ENCODE measurements at places on chromosomes 11 and 22.

- no peak for DNase-seq
Observed at GRCh38 chr11:2790568-2790921, 90.8 kb upstream of the KCNQ1OT1 start.

- DNase-seq: no peak
Observed at GRCh38 chr22:39913321-39913720, 12.4 kb downstream of the GRAP2 start.

GRCh38 chr11:8720868-8721608 lies 38.4 kb downstream of the RPL27A start:
- DNase-seq: no peak

DNA sequence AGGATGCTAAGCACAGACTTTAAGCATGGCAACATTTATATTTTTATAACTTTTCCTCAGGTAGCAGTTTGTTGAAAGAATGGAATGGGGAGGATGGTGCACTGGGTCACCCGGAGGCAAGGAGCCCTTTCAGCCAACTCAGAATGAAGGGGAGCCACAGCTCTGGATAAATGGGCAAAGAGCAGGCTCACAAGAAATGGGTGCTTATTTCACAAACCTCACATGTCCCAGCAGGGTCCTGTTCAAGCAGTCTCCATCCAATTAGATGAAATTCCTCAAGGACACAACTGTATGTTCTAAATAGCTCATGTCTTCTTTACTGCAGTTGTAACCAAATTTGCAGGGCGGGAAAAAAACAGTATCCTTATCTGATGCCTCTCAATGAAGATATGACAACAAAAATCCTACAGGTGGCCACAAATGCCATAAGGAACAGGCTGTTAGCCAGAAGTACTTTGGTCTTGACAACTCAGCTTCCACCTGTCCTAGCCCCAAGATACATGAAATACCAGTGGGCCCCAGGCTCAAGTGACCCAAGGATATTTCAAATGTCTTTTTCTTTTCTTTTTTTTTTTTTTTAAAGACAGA lies 48.2 kb downstream of the MAPK1 start:
- no peak for DNase-seq

DNA sequence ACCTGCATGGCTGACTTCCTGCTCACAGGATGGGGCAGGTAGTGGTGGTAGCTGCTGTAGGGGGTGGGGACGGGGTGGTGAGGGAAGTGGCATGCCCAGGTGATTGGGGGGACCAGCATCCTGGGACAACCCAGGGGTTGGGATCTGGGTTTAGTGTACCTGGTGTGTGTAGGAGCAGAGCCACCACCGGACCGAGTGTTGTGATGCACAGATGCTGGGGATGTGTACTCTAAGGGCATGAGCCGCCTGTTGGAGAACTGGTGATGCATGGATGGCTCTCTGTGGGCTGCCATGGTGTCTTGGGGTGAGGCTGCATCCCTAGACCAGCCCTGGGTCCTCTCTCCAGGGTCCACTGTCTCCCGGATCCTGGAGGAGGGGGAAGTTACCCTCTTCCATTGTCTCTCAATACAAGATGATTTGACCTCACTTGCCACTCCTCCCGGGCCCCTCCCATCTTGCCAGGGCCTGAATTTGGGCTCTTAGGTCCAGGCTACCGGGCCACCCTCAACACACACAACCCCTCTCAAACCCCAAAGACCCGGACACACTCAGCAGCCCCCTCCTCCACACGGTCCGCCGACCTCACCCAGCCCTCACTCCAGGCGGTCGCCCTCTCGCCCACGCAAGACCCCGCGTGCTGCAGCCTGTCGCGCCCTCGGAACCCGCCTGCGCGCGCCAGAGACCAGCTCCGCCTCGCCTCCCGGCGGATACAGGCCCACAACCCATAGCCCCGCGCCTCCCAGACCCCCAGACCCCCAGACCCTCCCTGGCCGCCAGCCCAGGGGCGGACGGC lies 619 bp downstream of the LRRC75B start:
- no peak for DNase-seq

DNA sequence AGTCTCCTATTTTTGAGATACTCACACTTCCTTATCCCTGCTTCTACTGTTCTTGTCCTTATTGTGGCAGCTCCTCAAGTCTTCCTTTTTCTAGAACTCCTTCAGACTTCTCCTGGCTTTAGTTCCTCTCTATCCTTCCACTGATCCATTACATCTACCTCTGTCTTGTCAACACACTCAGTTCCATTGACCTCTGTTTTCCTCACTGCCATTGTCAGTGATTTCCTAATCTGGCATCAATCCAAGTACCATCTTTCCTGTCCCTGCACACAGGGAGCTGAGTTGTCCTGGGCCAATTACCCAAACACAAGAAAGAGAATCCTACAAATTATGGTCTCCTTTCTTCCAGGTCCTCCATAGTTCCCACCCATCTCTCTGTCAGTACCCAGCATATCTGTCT lies 27.9 kb upstream of the RIC3 start:
- no peak for DNase-seq

- DNase-seq: no peak
Observed at GRCh38 chr11:82872377-82873150, 27.7 kb downstream of the PRCP start.

DNA sequence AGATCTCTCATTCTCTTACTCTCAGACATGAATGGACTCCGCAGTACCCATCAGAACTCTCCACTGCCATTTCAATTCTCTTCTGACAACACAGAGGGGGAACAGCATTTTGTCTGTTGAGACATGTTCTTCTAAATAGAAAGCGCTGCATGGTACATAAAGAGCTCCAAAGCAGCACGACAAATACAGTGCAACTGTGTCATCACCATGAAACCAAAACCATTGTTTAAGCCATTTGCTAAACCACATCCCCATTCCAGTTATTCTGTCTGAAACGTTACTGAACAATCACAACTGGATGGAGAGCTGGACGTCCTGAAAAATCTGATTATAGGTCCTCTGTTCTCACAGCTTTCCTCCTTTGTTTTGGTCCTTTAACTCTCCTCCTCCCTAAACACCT lies 17.9 kb upstream of the TENM4 start:
- no peak for DNase-seq

DNA sequence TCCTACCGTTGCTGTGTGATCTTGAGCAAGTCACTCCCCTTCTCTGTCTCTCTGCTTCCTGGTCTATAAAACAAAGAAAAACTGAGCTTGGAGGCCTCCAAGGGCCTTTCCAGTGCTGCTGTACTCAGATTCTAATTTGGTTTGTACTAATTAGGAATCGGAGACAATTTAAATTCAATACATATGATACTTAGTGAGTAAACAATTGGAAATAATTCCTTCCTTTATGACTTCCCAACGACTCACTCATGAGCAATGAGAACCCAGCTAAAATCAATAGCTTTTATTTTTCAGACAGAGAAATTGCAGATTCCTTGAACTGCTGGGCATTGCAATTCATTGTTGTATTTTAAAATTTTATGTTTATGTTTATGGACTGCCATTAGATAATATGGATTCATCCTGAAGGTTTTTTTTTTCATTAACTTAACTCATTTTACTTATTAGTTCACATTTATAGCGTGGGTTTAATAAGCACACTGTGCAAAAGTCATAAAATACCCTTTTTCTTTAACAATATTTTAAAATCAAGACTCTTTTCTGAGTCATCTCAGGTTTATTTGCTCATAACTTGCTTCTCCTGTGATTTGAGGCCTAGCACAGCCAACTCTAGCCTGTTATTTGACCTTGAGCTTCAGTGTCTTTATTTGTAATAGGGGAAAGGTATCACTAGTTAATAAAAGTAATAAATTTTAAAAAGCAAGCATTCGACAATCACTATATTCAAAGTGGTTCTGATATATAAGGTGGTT lies 95.8 kb downstream of the TP53I11 start:
- DNase-seq: no peak

DNA sequence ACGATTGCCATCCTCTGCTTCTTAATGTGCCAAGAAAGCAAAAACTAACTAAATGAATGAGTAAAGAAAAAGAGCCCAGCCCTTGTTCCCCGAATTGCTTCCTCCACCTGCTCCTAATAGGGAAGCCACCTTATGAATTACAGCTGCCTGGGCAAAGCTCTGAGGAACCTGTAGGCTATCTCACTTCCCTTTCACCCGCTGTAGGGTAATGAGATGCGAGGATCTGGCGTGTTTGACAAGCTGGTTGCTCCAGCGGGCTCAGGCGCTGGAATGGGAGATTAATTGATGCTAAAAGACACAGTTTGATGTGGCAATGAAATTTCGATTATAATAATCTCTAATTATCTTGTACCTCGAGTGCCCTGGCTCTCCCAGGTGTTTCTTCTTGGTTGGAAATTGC lies 256.4 kb downstream of the NTM start:
- no peak for DNase-seq

DNA sequence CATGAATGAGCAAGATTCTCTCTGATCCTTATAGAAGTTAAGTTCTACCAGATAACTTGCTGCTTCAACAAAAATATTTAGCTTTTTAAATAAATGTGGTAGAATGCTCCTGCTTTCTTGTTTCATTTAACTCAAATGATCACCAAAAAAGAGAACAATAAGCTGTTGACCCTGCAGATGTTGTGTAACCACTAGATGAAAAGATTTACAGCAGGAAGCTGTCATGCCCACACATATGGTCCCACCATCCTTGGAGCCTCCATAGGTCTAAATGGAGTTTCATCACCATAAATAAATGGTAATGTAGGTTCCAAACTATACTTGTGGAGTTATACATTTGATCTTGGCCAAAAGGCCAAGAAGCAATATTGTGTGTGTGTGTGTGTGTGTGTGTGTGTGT lies 118.8 kb downstream of the RRAS2 start:
- DNase-seq: no peak

DNA sequence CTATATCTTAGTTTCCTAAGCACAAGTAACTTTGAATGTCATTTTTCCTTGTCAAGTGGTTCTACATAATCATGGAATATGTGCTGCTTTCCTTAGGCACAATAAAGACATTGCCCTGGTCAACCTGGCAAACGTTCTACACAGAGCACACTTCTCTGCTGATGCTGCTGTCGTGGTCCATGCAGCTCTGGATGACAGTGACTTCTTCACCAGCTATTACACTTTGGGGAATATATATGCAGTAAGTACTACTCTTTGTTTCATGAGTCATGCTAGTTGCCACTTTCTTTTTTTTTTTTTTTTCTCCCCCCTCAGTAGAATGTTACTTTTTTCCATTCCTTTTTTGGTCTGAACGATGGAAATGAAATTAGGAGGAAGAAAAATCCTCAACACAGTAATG lies 38.5 kb downstream of the TTC17 start:
- DNase-seq: no peak

DNA sequence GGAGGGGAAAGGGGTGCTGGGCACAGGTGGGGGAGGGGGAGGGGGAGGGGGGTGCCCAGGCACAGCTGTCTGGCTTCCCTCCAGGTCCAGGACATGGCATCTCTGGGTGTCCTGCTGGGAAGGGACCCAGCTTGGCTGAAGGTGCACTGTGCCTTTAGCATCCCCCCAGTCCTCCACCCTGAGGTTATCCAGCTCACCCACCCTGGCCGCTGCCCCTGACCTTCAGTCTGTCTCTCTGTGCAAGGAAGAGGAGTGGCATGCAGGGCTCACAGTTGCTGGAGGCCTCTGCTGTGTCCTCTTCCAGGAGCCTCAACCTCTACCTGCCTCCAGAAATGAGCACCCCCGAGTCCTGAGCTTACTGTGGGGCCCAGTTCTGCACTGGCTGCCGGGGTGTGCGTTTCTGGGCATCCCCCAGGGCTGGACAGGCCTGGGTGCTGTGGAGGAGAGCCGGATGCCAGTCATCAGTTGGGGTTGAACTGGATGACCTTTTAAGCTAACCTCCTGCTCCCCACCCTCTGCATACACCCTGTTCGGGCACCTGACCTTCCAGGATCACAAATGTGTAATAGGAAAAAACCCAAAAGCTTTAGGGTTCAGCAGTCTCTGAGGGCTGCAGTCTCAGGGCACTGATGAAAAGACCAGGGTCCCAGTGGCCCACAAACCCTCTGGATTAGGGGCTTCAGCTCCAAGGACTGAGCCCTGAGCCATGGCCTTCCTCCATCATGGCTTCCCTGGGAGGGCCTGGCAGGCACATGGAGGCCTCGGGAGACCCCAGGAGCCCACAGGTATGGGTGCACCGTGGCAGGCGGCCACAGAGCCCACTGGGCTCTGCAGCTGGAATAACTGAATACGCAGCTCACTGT lies 9.6 kb upstream of the CTSD start:
- no peak for DNase-seq

DNA sequence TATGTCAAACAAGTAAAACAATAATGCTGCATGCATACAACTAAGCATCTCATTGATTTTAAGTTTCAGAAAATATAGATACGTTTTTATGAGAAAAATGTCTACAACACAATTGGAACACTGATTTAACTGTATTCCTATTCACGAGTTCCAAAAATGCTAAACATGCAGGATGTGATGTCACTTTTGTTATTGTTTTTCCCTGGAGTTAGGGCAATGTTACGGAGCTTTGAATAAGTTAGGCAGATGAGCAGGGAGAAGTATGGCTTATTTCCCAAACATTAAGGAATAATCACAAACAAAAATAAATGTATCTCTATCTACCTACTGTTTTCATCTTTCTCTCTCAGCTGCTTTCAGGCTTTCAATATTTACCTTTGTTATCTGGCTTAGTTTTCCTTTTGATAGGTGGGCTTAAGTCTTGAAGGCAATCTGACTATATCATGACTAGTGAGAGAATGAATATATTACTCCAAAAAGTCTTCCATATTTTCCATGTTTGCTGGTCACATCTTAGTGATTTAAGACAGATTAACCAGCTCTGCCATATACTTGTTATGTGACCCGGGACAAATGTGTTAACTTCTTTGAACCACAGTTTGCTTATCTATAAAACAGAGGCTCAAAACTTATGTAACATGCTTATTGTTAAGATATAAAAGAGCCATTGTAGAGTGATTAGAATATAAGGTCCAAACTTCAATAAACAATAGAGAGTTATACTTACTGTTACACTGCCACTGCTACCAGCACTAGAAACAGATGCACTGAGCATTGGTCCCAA lies 854.4 kb upstream of the CCDC90B start:
- DNase-seq: no peak

GRCh38 chr11:46475926-46476545 lies 84.5 kb upstream of the CHRM4 start:
- no peak for DNase-seq

GRCh38 chr22:45291931-45292290 lies 7.2 kb downstream of the UPK3A start:
- DNase-seq: no peak

Measured in activated T-cell treated with anti-CD3 and anti-CD28 coated beads for 1 hour (primary cell).